SHP77 (cell line): ENCODE measurements at places on chromosomes 6 and 20.

GRCh38 chr6:129188795-129189194 lies 305.9 kb downstream of the LAMA2 start:
- no peak for DNase-seq

DNA sequence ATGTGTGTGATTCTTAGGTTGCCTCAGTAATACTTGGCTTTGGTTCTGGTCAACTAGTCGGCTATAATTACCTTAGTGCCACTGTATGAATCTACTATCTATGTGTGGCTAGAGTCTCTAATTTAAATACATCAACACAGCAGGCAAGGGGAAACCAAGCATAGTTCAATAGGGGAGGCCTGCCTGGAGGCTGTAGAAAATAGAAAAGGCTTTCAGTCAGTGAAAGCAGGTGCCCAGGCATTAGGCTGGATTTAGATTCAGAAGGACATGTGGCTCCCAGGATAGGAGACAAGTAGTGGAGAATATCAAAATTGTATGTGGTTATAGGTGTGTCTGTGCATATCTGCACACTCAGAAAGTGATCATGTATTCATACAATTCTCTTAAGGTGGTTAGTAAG lies 115.1 kb upstream of the LAMP5 start:
- DNase-seq: no peak

DNA sequence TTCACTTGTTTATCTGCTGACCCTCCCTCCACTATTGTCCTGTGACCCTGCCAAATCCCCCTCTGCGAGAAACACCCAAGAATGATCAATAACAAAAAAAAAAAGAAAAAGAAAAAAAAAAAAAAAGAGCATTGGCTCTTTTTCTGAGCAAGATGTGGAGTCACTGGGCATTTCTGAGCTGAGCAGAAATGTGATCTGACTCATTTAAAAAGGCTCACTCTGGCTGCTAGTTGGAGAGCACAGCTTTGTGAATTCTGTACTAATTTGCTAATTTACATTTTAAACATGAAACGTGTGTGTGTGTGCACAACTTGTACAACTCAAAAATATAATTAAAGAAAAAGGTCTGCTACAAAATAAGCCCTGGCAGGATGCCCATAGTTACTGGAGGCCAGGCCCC lies 20.2 kb downstream of the SCML4 start:
- no peak for DNase-seq

GRCh38 chr20:59560588-59561227 lies 43.6 kb upstream of the PHACTR3 start:
- peak; percentile 9 for DNase-seq

DNA sequence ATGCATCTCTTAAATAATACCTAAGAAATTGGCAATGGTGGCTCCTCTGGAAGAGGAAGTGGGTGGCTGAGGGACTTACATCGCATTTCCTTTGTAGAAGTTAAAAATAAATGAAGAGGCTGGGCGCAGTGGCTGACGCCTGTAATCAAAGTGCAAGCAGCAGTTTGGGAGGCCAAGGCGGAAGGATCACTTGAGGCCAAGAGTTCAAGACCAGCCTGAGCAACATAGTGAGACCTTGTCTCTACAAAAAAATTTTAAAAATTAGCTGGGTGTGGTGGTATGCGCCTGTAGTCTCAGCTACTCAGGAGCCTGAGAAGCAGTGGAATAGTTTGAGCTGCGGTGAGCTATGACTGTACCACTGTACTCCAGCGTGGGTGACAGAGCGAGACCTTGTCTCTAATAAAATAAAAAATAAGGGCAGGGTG lies 12.2 kb upstream of the NCOA3 start:
- no peak for DNase-seq

GRCh38 chr20:20637998-20638725 lies 74.3 kb downstream of the RALGAPA2 start:
- no peak for DNase-seq
